ENCODE measurements at places on chromosomes 1 and 21. TPM values are rescaled to one million over a fixed set of nuclear protein-coding genes. Genes with fewer than 3 reads are reported as not detected.

Gene RBBP5
- 9.0 TPM for polyA plus RNA-seq

Gene HSD3B2
- 2.2 TPM for polyA plus RNA-seq

Gene CLIC6
- polyA plus RNA-seq: 7.2 TPM

Gene CAPZB
- 261 TPM for polyA plus RNA-seq

Gene TSTD1
- 101 TPM for polyA plus RNA-seq

Gene AUNIP
- polyA plus RNA-seq: 0.41 TPM

Gene KIAA1614
- 2.9 TPM for polyA plus RNA-seq

Gene KMO
- 2.8 TPM for polyA plus RNA-seq

Gene S100A16
- polyA plus RNA-seq: 134 TPM

Gene OTUD7B
- polyA plus RNA-seq: 2.8 TPM

Gene CYYR1
- 6.6 TPM for polyA plus RNA-seq

Gene CHAF1B
- polyA plus RNA-seq: 2.0 TPM

Gene CNR2
- polyA plus RNA-seq: not detected

Gene PLXNA2
- polyA plus RNA-seq: 13.1 TPM

Gene TCEANC2
- 3.2 TPM for polyA plus RNA-seq

Gene CALML6
- 1.3 TPM for polyA plus RNA-seq

Gene KIAA0319L
- 41.5 TPM for polyA plus RNA-seq

Gene FAM78B
- polyA plus RNA-seq: 0.77 TPM

Gene DESI2
- 20.5 TPM for polyA plus RNA-seq

Gene MAP1LC3C
- polyA plus RNA-seq: 0.44 TPM

Gene TXNIP
- polyA plus RNA-seq: 75.3 TPM

Gene MROH7
- polyA plus RNA-seq: 0.95 TPM

Gene MEX3A
- 9.3 TPM for polyA plus RNA-seq

Gene RASSF5
- 2.3 TPM for polyA plus RNA-seq

Gene LRRC8B
- polyA plus RNA-seq: 4.6 TPM

Gene MGST3
- polyA plus RNA-seq: 478 TPM

Gene PATJ
- 21.4 TPM for polyA plus RNA-seq

Gene SLC44A3
- polyA plus RNA-seq: 49.4 TPM

Gene RCSD1
- not detected for polyA plus RNA-seq

Gene NBPF4
- not detected for polyA plus RNA-seq

Gene CFHR3
- 1.7 TPM for polyA plus RNA-seq

Gene PEAR1
- 6.3 TPM for polyA plus RNA-seq

Gene KIF21B
- 0.19 TPM for polyA plus RNA-seq

Gene SPRR2G
- not detected for polyA plus RNA-seq

Gene PLD5
- 0.58 TPM for polyA plus RNA-seq

Gene SLC1A7
- polyA plus RNA-seq: not detected

Gene CYP4Z1
- polyA plus RNA-seq: 0.66 TPM

Gene ILDR2
- 0.28 TPM for polyA plus RNA-seq

Gene ZNF593OS
- 0.45 TPM for polyA plus RNA-seq

Gene CRP
- polyA plus RNA-seq: not detected

Gene ICOSLG
- 1.9 TPM for polyA plus RNA-seq

Gene KPRP
- polyA plus RNA-seq: not detected

Gene EIF3I
- polyA plus RNA-seq: 183 TPM

Gene EFNA1
- 172 TPM for polyA plus RNA-seq

Gene MTF2
- 37.7 TPM for polyA plus RNA-seq

All from hepatocyte (in vitro differentiated cells).